ENCODE measurements at places on chromosomes 3 and 15. TPM values are rescaled to one million over a fixed set of nuclear protein-coding genes. Genes with fewer than 3 reads are reported as not detected.

DNAH1 gene
- 0.35 TPM for polyA plus RNA-seq

AVEN gene
- 6.8 TPM for polyA plus RNA-seq

PHLDB2 gene
- 0.45 TPM for polyA plus RNA-seq

PPCDC gene
- polyA plus RNA-seq = 14.5 TPM

SYNPR gene
- polyA plus RNA-seq = not detected

SPATA12 gene
- not detected for polyA plus RNA-seq

Measured in naive thymus-derived CD4-positive, alpha-beta T cell (primary cell).